NCI-H1105 treated with DMSO at 0.1 percent for 48 hours (cell line): ENCODE measurements at places on chromosomes 2 and 18.

DNA sequence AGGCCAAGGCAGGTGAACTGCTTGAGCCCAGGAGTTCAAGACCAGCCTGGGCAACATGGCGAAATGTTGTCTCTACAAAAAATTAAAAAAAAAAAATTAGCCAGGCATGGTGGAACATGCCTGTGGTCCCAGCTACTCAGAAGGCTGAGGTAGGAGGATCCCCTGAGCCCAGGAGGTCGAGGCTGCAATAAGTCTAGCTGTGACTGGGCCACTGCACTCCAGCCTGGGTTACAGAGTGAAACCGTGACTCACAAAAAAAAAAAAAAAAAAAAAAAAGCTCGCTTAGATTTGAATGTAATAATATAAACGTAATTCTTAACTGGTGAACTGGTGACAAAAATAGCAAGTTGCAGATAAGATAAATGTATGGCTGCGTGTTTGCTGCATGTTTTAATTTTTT, 56.5 kb downstream of the TFCP2L1 start:
- DNase-seq = no peak

GRCh38 chr18:25062720-25063119, 289.2 kb downstream of the ZNF521 start:
- DNase-seq = no peak

DNA sequence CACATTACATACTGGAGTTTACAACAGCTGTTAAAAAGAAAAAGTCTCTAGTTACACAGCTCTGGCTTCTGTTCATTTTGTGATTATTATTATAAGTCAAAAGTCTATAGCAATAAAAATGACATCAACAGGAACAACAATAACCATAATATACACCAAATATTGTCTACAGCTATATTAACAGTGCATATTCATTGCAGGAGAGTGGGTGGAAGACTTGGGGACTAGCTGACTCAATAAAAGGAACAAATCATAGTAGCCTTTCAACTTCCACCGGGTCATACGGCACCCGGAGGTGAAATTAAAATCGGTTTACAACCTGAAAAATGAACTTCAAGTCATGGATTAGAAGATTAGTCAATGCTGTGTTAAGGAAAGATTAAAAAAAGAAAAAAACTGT, 642.1 kb downstream of the SATB2 start:
- no peak for DNase-seq

- DNase-seq = no peak
Measured at GRCh38 chr2:85095094-85095493, 38.1 kb upstream of the TCF7L1 start.

DNA sequence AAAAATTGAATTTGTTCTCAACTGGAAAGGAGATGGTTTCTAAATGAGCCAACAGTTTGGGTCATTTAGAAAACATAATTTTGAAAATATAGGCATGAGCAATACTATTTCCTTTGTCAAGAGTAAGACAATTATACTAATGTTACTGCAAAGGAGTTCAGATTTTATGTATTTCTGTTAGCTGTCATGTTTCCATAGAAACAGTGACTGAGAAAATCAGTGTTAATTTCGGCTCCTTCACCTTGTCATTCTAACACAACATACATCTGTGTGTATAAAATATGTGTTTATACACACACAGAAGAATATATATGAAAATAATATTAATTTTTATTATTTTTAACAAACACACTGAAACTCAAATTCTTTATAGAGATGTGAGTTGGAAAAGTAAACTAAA, 178.0 kb upstream of the SPHKAP start:
- DNase-seq = no peak

DNA sequence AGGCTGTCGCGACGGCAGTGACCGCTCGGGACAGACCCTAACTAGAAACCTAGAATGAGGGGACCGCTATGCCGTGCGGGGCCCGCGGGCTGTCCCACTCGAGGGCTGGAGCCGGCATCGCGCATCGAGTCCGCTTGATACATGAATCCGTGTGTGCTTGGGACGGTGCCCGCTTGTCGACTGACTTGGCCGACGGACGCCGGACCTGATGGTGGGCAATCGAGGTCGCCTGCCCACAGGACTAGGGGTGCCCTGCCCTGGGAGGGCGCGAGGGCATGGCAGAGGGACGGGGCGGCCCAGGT, 749 bp upstream of the PTMA start:
- DNase-seq = no peak

GRCh38 chr2:88811233-88811632, 119.8 kb downstream of the RPIA start:
- no peak for DNase-seq

DNA sequence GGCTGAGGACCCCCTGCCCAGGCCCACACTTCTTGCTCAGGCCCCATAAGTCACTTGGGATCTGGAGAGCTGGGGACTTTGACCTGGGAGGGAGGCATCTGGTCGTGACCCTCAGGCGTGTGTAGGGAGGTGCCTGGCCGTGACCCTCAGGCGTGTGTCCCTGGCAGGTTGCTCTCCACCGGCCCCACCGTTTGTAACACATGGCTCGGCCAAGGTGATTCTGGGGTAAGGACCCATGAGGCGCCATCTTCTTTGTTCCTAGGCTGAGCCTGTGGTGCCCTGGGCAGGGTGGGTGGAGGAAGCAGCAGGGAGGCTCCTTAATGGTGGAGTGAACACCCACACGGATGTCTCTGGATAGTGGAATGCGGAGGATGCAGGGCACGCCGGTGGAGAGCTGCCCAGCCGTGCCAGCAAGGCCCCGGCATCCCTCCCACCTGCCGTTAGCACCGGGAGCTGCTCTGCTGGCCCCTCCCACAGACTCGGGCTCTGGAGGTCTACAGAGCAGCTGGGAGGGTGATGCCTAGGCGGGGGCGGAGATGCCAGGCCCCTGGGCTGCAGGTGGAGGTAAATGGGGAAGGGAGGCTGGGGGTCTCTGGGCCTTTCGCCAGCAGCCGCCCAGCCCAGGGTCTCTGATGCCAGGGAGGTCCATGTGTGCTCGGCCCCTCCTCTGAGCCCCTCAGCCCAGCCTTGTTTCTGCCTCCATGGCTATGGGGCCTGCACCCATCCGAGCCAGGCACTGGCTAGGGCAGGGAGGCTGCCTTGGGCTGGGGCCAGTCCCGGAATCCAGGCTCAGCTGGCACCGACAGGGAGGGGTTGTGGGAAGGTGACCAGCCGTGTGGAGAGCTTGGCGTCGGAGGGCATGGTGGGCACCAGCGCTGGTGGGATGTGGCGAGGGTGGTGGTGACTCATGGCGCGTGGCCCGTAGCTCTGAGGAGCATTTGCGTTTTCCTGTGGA, 1.1 kb upstream of the GAL3ST2 start:
- DNase-seq = no peak

DNA sequence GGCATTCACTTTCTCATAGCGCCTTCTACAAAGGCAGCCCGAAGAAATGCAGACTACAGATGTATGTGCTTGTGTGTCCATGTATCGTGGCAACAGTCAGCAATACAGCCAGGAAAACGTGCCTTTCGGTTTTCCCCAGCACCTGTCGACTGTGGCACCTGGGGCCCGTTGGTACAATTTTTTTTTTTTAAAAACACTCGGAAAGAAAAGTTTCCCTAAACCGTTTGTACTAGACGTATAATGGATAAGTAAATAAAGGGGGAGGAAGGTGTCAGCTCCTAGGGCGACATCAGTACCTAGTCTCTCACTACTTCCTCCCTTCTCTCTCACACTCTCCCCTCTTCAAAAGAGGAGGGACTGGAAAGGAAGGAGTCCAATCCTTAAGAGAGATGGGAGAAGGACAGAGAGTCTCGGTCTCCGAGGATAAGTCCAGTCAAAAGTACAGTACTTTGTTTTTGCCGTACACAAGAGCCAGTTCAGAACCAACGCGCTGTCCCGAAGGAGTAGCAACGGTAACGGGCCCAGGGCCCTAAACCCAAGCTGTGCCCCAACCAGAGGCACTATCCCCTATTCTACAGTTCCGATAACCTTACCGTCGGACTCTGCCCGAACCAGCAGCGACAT, 759 bp downstream of the PPP4R3B start:
- DNase-seq = peak; percentile 56

DNA sequence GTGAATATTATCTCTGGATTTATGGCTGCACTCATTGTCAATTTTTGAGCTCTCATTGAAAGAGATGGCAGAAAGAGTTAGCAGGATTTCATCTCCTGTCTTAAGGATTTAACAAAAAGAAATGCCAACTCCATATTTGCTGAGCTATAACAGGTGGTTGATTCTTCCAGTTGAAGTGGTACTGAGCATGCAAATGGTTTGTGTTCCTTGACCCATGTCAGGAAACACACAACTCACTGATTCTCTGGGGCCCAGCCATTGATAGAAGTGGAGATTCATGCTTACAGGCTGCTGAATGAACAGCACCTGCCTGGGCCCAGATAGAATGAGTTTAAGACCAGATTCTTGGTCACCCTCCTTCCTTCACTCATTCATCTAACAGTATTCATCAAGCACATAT, 128.8 kb downstream of the CERS6 start:
- DNase-seq = no peak

GRCh38 chr2:81901017-81901416, 1596.5 kb upstream of the LRRTM1 start:
- DNase-seq = no peak

GRCh38 chr2:231642631-231643494, 50.2 kb downstream of the TEX44 start:
- DNase-seq = no peak

GRCh38 chr2:16245481-16246054, 305.2 kb downstream of the MYCN start:
- DNase-seq = no peak

DNA sequence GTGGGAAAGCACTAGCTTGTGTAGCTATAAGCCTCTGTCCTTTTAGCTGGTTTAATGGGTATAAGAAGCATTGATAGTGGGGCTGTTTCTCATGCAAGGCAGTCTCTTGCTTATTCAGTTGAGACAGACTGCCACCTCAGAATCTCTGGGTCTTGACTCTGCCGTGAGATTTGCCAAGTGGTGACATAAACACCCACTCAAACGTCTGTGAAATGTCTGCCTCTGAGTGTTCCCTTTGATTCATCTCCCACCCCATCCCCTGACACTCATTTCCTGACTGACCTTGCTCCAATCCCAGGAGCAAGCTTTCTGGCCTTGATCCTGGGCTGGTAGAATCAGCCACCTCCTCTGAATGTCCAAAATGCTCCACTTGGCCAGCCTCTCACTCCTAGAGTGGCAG, 141.9 kb upstream of the RBMS1 start:
- no peak for DNase-seq

DNA sequence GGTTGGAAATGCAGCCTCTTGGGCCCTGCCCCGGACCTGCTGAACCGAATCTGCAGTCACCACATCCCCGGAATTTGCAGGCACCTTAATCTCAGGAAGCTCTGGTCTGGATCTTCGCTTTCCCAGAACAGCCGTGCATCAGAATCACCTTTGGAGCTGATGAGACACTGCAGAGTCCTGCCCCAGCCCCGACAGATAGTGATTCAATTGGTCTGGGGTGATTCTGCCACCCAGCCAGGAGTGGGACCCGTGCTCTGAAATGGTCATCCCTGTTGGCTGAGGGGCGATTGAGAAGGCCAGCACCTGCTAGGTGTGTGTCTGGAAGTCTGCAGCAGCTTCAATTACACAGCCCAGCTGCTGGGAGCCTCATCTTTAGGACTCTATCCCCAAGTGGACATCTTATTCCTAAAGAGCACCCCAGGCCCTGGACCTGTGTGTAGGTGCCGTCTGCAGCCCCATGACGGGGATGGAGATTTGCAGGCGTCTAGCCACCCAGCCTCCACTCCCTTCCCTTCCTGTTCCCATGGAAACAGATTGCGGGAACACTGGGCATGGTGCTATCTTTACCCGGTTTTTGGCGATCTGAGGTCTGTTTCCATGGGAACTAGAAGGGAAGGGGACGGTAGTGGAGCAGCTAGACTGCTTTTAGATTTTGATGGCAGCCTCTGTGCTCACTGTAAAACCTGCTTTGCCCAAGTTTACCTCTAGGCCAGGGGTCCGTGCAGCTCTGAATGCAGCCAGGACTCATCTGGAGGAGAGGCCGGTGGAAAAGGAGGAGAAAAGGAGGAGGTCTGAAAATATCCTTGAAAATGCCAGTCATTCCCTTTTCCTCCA, 156.1 kb downstream of the LDLRAD4 start:
- no peak for DNase-seq

DNA sequence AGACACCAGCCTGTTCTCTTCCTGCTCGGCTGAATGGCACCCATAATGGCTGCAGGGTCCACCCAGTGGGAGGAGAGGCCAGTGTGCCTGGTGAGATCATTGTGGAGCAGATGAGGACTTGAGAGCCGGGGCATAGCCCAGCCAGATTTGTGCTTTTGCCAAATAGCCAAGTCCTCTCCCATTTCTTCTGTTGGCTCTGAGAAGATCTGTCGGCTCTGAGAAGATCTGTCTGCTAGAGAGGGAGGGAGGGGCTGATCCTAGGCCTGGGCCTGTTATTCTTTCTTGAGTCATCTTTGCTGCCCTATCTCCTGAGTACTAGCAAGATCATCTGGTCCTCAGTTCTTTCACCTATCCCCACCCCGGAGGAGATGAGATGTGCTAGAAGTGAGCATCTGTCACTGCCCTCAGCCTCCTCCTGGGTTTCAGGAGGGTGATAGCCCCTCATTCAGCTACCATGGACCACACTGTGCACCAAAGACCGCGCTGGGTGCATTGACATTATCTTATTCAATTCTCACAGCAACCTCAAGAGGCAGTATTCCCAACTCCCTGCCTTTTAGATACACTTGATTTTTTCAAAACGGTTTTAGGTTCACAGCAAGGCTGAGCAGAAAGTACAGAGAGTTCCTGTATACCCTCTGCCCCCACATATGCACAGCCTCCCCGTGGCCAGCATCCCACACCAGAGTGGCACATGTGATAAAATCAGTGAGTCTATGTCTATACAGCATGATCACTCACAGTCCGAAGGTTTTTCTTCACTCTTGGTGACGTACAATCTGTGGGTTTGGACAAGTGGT, 98.6 kb downstream of the CAPN13 start:
- no peak for DNase-seq

- no peak for DNase-seq
Measured at GRCh38 chr18:23194155-23194996, 59.1 kb downstream of the CABLES1 start.

GRCh38 chr18:23133860-23134779, 1.2 kb upstream of the CABLES1 start:
- peak; percentile 97 for DNase-seq

- DNase-seq = no peak
Measured at GRCh38 chr2:50951437-50951836, 80.5 kb downstream of the NRXN1 start.
